ENCODE measurements at places on chromosomes 7 and 10.

DNA sequence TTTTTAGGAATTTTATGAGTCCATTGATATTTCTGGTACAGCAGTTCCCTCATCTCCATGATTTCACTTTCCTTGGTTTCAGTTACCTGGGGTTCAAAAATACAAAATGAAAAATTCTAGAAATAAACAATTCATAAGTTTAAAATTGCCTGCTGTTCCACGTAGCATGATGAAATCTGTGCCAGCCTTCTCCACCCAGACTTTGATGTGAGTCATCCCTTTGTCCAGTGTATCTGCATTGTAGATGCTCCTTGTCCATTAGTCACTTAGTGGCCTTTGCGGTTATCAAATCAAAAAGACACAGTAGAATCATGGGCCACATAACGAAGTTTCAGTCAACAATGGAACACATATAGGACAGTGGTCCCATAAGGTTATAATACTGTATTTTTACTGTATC is 286.9 kb downstream of the PTEN start:
- no peaks in the 10 kb centered on the region for H3K27me3 ChIP-seq
- peak; percentile 79 for DNase-seq
- peak overlapping the region; percentile 63 for H3K27ac ChIP-seq
- H3K4me3 ChIP-seq = no peak overlapping the region

GRCh38 chr10:48213047-48213446 is 61.4 kb downstream of the FRMPD2 start:
- H3K36me3 ChIP-seq = no peaks in the 10 kb centered on the region
- H3K27me3 ChIP-seq = peaks cover 19% of the 10 kb centered on the region
- DNase-seq = no peak

DNA sequence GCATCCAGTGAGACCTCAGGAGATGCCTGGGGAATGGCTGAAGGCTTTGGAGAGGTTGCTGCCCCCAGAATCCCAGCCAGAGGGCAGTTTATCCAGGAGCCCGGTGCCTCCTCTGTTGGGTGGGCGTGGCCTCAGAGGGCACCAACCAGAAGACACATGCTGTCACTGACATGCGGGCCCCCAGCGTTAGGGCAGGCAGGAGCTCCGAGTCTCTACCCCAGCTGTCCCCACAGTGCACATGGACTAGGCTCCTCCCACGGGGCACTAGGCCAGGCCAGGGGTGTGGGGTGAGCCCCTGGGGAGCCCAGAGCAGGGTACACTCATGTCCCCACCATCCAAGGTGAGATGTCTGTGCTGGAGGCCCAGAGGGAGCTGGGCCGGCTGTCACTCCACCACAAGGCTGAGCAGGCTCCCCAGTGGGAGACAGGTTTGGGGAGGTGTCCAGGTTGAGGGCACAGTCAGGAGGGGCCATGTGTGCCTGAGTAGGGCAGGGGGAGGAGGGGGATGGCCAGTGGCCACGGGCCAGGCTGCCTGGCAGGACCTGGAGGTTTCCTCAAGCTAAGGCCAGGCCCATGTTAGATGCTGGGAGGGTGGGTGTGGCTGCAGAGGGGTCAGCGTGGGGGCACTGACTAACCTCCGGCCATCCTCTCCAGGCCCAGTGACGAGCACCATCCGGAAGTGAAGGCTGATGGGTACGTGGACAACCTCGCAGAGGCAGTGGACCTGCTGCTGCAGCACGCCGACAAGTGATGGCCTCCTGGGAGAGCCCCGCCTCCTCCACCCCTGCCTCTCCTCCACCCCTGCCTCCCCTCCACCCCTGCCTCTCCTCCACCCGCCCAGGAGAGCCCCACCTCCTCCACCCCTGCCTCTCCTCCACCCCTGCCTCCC is 131.3 kb downstream of the FAM53B start:
- H3K4me1 ChIP-seq = no peaks in the 10 kb centered on the region
- no peaks in the 10 kb centered on the region for H3K36me3 ChIP-seq
- H3K27ac ChIP-seq = no peak overlapping the region
- no peaks in the 10 kb centered on the region for H3K27me3 ChIP-seq

- peak overlapping the region; percentile 99 for H3K4me3 ChIP-seq
- H3K27me3 ChIP-seq = no peaks in the 10 kb centered on the region
- no peaks in the 10 kb centered on the region for H3K36me3 ChIP-seq
- H3K27ac ChIP-seq = peak overlapping the region; percentile 93
- DNase-seq = no peak
Measured at GRCh38 chr7:5420881-5421713, 2.5 kb downstream of the TNRC18 start.

GRCh38 chr7:119620769-119621168 is 652.2 kb upstream of the KCND2 start:
- no peak for DNase-seq
- H3K27me3 ChIP-seq = no peaks in the 10 kb centered on the region
- H3K36me3 ChIP-seq = no peaks in the 10 kb centered on the region
- no peaks in the 10 kb centered on the region for H3K4me1 ChIP-seq
- H3K27ac ChIP-seq = no peak overlapping the region

- H3K27me3 ChIP-seq = no peaks in the 10 kb centered on the region
- no peaks in the 10 kb centered on the region for H3K4me1 ChIP-seq
- H3K27ac ChIP-seq = no peak overlapping the region
- no peak for DNase-seq
- H3K4me3 ChIP-seq = no peak overlapping the region
Measured at GRCh38 chr7:52537051-52537450, 498.4 kb upstream of the POM121L12 start.

DNA sequence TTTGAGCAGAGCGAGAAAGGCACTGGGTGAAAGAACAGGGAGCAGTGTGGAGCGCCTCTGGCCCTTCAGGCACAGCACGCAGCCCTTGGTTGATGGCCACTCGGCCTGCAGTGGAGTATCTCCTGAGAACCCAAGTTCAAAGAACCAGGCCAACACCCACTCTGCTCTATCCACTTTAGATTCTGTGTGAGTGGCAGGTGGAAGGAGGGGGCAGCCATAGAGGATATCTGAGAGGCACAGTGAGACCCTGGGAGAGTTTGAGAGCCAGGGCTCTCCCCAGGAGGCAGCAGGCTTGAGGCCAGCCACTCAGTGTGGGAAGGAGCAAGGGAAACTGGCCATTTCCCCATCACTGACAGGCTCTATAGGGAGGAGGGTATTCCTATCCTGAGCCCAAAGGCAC is 52.5 kb upstream of the PTN start:
- H3K36me3 ChIP-seq = no peaks in the 10 kb centered on the region
- H3K4me3 ChIP-seq = no peak overlapping the region
- H3K27me3 ChIP-seq = no peaks in the 10 kb centered on the region
- DNase-seq = no peak
- peaks cover 8% of the 10 kb centered on the region for H3K4me1 ChIP-seq

DNA sequence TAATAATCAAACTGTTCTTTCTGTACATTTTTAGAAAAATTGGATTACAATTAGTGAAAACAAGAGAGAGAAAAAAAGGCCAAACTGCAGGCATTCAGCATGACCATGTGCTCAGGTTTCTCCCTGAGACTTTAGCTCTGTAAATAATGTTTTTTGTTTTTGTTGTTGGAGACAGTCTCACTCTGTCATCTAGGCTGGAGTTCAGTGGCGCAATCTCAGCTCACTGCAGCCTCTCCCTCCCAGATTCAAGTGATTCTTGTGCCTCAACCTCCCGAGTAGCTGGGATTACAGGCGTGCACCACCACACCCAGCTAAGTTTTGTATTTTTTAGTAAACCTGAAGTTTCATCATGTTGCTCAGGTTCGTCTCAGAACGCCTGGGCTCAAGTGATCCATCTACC is 23.0 kb downstream of the BZW2 start:
- H3K27ac ChIP-seq = peak overlapping the region; percentile 71
- no peaks in the 10 kb centered on the region for H3K27me3 ChIP-seq
- peaks cover 8% of the 10 kb centered on the region for H3K36me3 ChIP-seq
- H3K4me3 ChIP-seq = no peak overlapping the region
- DNase-seq = no peak
- H3K4me1 ChIP-seq = peaks cover 30% of the 10 kb centered on the region

DNA sequence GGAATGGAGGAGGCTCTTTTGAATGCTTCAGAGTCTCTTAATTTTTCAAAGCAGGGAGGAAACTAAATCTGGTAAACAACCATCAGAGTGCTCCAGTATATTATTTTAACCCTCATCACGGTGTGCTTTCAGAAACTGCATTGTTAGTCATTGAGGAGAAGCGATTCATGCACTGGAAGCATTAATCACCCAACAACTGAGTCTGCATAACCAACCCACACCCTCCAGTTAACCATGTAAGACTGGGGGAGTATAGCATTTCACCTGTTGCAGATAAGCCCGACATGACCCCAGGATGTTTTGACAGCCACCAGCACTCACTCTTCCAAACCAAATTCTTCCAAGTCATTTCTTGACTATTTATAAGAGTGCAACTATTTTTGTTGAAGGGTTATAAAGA is 257.6 kb downstream of the GATA3 start:
- peak overlapping the region; percentile 28 for H3K27ac ChIP-seq
- no peak overlapping the region for H3K4me3 ChIP-seq
- H3K27me3 ChIP-seq = no peaks in the 10 kb centered on the region
- H3K36me3 ChIP-seq = no peaks in the 10 kb centered on the region

DNA sequence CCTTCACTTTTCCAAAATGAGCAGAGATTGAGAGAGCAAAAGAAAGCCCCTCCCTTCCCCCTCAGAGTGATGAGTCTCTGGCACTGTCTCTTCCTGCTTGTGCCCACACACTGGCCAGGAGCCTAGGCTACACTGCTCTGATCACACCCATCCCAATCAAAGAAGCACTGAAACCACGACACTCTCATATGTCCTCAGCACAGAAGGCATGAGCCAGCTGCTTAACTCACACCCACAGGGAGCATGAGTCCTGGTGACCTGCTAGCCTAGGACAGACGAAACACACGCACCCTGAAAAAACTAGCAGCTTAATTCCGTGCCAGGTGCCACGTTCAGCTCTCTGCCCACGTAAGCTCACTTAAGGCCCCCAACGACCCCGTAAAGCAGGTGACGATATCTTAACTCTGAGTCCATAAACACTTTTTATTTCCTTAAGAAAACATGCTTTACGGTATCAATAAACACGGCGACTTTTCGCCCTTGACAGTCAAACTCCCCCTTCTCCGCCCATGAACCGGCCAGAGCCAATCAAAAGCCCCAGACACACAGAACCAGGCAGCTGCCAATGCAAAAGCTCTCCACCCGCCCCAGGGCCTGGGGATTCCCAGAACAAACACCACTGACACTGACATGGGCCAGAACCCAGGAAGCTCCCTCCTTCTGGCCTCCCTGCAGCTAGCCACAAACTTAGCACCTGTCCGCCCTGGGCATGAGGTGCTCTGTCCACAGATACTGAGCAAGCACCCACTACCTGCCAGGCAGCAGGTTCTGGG is 69.0 kb downstream of the TNRC18 start:
- no peaks in the 10 kb centered on the region for H3K27me3 ChIP-seq
- H3K27ac ChIP-seq = no peak overlapping the region
- peaks cover 14% of the 10 kb centered on the region for H3K36me3 ChIP-seq

- DNase-seq = peak; percentile 65
- peaks cover 4% of the 10 kb centered on the region for H3K4me1 ChIP-seq
- no peaks in the 10 kb centered on the region for H3K36me3 ChIP-seq
- H3K4me3 ChIP-seq = no peak overlapping the region
- H3K27me3 ChIP-seq = no peaks in the 10 kb centered on the region
Measured at GRCh38 chr10:7362471-7362870, 48.4 kb downstream of the SFMBT2 start.

DNA sequence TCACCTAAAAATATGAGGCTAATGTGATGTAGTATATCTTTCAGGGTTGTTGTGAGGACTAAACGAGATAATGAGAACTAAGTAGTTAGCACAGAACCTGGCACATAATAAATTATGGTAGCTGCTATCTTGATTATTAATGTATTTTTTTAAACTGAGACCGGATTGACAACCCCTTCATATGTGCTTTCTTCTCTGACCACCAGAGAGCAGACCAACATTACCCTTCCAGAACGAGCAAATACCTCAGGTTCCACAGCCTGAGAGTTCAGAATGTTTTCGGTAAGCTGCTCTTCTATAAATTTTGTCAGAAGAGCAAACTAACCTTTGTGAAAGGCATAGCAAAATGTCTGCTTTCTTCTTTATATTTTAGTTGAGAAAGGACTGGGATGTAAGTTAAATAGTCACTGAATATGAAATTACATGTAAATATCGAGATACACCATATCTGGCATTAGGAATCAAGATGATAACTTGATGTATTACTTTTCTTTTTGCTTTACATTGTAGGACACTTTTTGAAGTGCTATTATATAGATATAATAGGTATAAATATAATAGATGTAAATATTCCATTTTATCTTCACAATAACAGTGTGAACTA is 13.6 kb upstream of the BPGM start:
- H3K27ac ChIP-seq = no peak overlapping the region
- H3K36me3 ChIP-seq = no peaks in the 10 kb centered on the region
- H3K27me3 ChIP-seq = no peaks in the 10 kb centered on the region
- H3K4me1 ChIP-seq = no peaks in the 10 kb centered on the region
- peak; percentile 32 for DNase-seq
- no peak overlapping the region for H3K4me3 ChIP-seq

GRCh38 chr10:45411607-45411940 is 37.6 kb downstream of the ALOX5 start:
- H3K27me3 ChIP-seq = no peaks in the 10 kb centered on the region
- H3K4me3 ChIP-seq = no peak overlapping the region
- no peak overlapping the region for H3K27ac ChIP-seq
- DNase-seq = no peak
- H3K4me1 ChIP-seq = no peaks in the 10 kb centered on the region

DNA sequence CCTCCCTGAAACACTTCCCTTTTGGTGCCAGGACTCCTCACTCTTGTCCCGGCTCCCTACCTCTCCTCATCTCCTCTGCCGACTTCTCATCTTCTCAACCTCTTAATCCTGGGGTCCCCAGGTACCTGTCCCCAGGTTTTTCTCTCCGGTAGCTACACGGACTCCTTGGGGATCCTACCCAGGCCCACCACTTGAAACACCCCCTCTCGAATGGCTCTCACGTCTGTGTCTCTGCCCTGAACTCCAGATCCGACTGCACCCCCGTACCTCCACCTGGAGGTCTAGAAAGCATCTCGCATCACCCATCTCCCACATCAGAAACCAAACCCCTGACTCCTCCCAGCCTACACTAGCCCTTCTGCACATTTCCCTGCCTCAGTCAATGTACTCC is 4.8 kb downstream of the TBATA start:
- no peak overlapping the region for H3K4me3 ChIP-seq
- no peak for DNase-seq
- H3K27me3 ChIP-seq = no peaks in the 10 kb centered on the region
- no peak overlapping the region for H3K27ac ChIP-seq
- H3K4me1 ChIP-seq = peaks cover 5% of the 10 kb centered on the region

GRCh38 chr10:34655286-34656170 is 159.6 kb downstream of the PARD3 start:
- no peak overlapping the region for H3K4me3 ChIP-seq
- H3K27me3 ChIP-seq = no peaks in the 10 kb centered on the region
- no peaks in the 10 kb centered on the region for H3K4me1 ChIP-seq
- no peak overlapping the region for H3K27ac ChIP-seq
- peak; percentile 50 for DNase-seq

DNA sequence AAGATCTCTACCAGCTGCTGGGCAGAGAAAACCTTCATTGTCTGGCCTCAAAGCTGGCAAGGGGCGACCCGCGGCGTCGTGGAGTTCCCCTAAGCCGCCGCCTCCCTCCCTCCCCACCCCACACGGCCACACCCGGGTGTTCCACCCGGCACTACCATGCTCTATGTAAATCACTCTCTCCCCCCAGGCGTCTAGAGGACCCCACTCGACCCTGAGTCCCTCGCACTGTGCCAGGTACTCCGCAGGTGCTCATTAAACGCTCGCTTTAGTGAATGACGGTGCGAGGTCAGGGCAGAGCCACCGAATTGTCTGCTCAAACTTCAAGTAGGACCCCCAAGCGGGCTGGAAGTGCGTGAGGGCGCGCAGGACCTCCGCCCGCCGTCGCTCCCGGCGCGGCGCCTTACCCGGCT is 628 bp downstream of the PARP12 start:
- no peak overlapping the region for H3K27ac ChIP-seq
- H3K36me3 ChIP-seq = no peaks in the 10 kb centered on the region
- H3K27me3 ChIP-seq = no peaks in the 10 kb centered on the region
- peaks cover 17% of the 10 kb centered on the region for H3K4me1 ChIP-seq
- DNase-seq = no peak
- H3K4me3 ChIP-seq = peak overlapping the region; percentile 68
